T-helper 2 cell (primary cell): ENCODE measurements at places on chromosomes 6 and 20.

GRCh38 chr6:4449409-4449808 lies 314.0 kb upstream of the ECI2 start:
- DNase-seq = no peak

- no peak for DNase-seq
These were observed 57.5 kb downstream of the RREB1 start for GRCh38 chr6:7165002-7165889.

GRCh38 chr6:135860361-135860760 lies 8.9 kb downstream of the PDE7B start:
- DNase-seq = no peak

DNA sequence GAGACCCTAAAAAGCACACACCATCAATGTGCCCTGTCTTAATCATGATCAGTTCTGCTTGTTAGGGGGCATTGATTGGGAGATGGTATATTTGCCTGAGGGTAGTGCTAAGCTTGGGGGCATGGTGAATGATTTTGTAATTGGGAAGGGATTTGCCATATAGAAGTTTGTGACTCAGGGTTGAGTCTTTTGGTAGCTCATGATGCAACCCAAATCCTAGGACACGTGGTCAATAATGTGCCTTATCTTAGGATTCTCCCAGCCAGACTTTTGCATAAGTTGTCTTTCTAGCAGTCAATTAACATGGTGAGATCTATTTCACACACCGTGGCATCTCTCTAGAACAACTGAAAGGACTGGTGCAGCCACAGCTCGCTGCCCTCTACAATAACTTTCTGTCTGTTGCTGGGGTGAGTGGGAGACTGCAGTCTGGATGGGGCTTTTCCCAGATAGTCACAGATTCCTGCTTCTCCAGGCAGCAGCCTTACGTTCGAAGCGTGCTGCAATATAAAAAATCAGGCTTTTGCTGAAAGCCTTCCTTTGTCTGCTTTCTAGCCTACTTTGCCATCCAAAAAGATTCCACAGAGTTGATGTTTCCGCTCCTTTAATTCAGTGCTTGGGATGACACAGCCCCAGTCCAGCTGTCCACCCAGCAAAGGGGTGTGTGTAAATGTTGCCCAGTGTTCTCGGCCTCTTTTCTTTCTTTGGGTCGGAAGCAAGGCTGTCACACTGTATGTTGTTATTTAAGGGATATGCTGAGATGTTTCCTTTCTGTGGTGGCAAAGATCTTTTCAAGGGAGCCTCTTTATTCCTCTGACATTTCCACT lies 58.9 kb downstream of the ID4 start:
- DNase-seq = no peak

DNA sequence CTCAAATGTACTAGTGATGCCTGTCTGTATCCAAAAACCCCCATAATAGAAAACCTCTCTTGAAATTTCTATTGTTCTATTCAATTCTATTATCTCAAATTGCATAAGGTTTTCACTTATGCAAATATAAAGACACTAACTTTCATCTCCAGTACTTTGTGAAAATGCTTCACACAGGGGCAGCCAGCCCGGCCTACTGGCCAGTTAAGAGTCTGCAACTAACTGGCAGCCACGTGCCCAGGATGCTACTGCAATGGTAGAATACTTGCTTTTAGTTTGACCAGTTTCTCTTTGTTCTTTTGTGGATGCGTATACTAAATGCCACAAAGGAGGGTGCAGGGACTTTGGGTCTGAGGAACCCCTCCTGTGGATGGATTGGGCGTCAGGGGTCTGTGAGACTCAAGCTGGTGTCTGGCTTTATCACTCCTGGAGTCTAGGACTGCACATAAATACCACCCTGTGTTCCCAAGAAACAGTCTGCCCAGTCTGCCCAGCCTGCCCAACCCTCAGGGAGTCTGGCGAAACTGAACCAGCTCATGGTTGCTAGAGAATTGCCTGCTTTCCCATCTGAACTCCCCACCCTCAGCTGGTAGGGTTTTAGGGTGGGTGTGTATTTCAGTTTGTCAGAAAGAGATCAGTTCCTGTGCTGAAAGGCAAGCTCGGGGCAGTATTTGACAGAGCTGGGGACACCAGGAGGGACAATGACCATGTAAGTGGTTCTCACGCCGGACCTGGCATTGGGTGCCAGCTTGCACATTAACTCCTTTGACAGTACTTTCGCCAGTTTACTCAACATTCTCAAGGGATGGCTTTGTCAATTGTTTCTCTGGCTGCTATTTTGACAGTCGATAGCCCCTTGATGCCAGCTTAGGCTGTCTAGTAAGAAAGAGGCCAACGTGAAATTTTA lies 558.2 kb upstream of the JAG1 start:
- DNase-seq = no peak

DNA sequence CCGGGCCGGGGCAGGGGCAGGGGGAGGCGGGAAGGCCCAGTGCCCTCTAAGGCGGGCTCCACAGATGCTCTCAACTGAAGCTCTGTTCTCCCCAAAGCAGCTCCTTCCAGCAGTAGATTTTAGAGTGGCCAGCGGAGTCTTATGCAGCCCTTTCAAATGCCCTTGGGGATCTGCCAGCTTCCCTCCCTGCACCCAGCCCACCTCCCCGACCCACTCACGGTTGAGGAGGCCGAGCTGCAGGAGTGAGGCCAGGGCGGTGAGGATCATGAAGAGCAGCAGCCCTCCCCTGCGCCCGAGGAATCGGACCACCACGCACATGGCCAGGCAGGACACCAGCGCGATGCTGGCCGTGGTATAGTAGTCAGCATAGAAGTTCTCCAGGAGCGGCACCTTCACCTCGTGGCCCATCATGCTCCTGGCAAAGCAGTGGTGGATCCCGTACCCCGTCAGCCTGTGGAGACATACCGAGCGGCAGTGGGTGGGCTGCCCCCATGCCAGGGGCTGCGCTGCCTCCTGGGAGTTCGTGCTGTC lies 28.0 kb downstream of the PSMG4 start:
- DNase-seq = no peak

- DNase-seq = no peak
These were observed 73.9 kb downstream of the PLCB1 start for GRCh38 chr20:8205996-8206395.
